ENCODE measurements at places on chromosomes 13 and 19.

DNA sequence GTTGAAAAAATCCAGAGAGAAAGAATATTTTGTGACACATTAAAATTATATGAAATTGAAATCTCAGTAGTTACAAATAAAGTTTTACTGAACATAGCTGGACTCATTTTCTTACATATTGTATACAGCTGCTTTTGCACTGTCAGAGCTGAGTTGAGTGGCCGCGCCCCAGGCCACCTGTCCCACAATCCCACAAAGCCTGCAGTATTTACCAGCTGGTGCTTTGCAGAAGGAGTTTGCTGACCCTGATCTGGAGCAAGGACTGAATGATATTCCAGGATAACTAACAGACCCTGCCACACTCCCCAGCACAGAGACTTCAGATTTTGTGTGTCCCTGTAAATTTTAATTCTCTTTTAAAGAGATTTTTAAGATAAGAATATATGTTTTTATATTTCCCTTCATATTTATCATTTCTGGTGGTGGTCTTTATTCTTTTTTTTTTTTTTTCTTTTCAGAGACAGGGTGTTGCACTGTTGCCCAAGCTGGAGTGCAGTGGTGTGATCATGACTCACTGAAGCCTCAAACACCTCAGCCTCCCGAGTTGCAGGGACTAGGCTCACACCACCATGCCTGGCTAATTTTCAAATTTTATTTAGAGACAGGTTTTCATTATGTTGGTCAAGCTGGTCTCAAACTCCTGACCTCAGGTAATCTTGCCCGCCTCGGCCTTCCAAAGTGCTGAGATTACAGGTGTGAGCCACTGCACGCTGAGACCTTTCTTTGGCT lies 48.5 kb downstream of the TDRD12 start:
- DNase-seq, result no peak

DNA sequence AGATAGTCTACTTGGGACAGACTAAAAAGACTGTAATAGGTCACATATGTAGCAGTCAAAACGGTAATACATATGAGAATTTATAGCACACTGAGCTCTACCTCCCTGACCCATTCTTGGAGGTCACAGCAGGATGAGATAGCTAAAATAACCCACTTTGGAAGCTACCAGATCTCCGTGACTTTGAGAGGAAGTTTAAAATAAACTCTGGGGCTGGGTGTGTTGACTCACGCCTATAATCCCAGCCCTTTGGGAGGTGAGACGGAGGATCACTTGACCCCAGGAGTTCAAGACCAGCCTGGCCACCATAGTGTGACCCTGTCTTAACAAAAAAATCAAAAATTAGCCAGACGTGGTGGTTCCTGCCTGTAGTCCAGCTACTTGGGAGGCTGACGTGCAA lies 45.3 kb downstream of the DHRS12 start:
- no peak for DNase-seq

DNA sequence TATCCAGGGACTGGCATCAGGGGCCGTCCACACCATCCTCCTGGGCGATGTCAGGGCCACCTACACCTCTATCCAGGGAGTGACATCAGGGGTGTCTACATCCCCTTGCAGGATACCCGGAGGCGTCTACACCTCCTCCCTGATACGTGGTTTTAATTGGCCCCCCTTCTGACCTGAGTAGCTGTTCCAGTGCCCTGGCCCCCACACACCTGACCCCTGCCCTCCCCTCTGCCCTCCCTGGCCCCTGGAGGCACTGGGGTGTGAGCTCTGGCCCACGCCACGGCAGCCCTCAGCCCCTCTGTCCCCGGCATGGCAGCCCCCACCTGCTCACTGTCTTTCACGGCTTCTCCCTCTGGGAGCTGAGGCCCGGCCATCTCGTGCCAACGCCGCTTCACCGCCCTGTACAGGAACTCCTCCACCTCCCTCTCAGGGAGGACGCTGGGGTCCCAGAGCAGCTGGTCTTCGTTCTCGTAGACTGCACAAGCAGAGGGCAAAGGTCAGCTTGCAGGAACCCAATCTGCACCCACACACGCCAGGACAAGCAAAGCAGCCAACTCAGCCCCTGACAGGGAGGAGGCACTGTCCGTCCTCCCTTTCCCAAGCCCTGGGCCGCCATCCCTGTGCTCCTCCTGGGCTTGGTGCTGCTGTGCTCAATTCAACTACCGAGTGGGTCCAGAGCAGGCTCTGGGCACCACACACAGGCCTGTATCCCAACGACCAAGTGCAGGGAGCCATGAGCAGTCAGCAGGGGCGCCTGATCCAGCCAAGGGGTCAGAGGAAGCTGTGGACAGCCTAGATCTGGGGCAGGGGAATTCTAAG lies 22.2 kb upstream of the PLPP2 start:
- DNase-seq, result no peak

- no peak for DNase-seq
Measured at GRCh38 chr13:101155920-101156319, 260.4 kb downstream of the NALCN start.

- no peak for DNase-seq
Measured at GRCh38 chr13:84934911-84935310, 864.3 kb downstream of the SLITRK6 start.

GRCh38 chr19:10478903-10479384 lies 24.2 kb downstream of the KEAP1 start:
- peak; percentile 83 for DNase-seq

GRCh38 chr13:20232556-20233277 lies 598 bp upstream of the GJB6 start:
- DNase-seq, result no peak

GRCh38 chr13:109569958-109570711 lies 216.2 kb downstream of the IRS2 start:
- DNase-seq, result peak; percentile 3

- no peak for DNase-seq
Measured at GRCh38 chr13:29471551-29471950, 123.9 kb downstream of the SLC7A1 start.

GRCh38 chr13:50149214-50149613 lies 134.0 kb downstream of the KCNRG start:
- no peak for DNase-seq

DNA sequence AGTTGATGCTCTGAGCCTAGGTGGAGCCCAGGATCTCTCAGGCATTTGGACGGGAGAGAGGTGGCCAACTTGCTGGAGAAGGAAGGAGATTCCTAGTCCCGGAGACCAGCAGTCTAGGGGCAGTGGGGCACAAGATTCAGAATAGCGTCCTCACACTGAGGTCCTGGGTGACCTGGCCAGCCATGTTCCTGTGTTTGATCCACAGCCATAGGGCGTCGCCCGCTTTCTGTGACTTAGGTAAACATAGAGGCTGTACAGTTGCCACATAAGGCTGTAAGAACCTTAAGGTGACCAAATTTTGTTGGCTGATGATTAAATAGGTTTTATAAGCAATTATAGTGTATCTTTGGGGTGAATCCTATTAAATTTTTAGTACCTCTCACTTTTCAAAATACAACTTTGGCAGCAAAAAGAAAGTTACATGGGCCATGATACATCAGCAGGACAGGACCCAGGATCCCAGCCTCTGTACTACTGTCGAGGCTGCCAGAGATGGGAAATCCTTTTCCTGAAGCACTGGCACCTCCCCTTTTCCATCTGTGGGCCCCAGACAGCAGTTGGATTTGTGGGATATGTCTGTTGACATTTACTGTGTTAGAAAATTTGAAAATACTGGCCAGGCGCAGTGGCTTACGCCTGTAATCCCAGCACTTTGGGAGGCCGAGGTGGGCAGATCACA lies 37.5 kb downstream of the TSSK6 start:
- DNase-seq, result no peak

- no peak for DNase-seq
Measured at GRCh38 chr19:15274477-15274876, 42.2 kb upstream of the EPHX3 start.

- DNase-seq, result no peak
Measured at GRCh38 chr13:42702716-42703115, 78.7 kb upstream of the FAM216B start.

Data from stimulated activated CD8-positive, alpha-beta memory T cell treated with anti-CD3 and anti-CD28 coated beads, Interleukin-4, amount 100 ng/mL, for 24 hours (primary cell).